Calu3 (cell line): ENCODE measurements at places on chromosomes 3 and 15. TPM values are rescaled to one million over a fixed set of nuclear protein-coding genes. Genes with fewer than 3 reads are reported as not detected.

The ZBTB47 gene
- 6.0 and 7.2 TPM in 2 replicates for total RNA-seq

The DUOXA2 gene
- total RNA-seq, result 0.34 TPM in 1 of 2 replicates, not detected in the other

The KBTBD13 gene
- total RNA-seq, result not detected in 2 replicates

The TGM5 gene
- total RNA-seq, result not detected in 2 replicates

The CSPG4 gene
- total RNA-seq, result 0.05 TPM in 1 of 2 replicates, not detected in the other

The ANKRD34C gene
- not detected in 2 replicates for total RNA-seq

The ATP13A4 gene
- 24.6 and 31.9 TPM in 2 replicates for total RNA-seq

The PLCH1 gene
- total RNA-seq, result 11.6 and 13.4 TPM in 2 replicates

The LYSMD4 gene
- 6.6 and 8.2 TPM in 2 replicates for total RNA-seq
